SJCRH30 (cell line): ENCODE measurements at places on chromosomes 11 and 22. TPM values are rescaled to one million over a fixed set of nuclear protein-coding genes. Genes with fewer than 3 reads are reported as not detected.

- H3K36me3 ChIP-seq = peaks cover 64% of the 10 kb centered on the region
- no peak overlapping the region for H3K27ac ChIP-seq
- no peaks in the 10 kb centered on the region for H3K27me3 ChIP-seq
- DNase-seq = no peak
Observed at GRCh38 chr22:27859336-27859735, 57.8 kb upstream of the MN1 start.

DNA sequence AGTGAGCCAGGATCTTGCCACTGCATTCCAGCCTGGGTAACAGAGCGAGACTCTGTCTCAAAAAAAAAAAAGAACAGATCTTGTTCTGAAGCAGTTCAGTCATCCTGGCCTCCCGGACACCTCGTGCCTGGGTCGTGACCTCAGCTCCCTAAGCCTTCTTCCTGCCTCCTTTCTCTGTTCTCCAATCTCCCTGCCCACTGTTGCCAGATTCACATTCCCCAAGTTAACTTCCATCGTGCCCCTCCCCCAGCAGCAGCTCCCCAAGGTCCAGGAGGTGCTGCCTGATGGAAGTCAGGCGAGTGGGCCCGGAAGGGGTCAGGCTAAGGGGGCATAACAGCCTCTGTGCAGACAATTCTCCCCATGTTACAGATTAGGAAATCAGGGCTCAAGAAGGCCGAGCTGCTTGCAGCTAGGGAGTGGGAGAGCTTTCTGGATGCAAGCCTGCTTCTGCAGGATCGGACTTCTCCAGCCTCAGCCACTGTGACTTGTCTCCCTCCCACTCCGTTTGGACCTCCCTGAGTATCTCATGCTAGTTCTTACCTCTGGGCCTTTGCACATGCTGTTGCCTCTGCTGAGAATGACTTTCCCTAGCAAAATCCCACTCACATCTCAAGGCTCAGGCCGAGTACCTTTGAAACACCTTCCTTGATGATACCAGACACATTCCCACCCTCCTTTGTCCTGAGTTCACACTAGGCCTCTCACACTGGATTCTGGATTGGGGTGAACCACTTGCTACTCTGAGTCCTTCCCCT, 14.3 kb upstream of the TMEM184B start:
- no peaks in the 10 kb centered on the region; the same call in 1 of the 2 replicates for H3K36me3 ChIP-seq
- H3K4me1 ChIP-seq = no peaks in the 10 kb centered on the region; the same call in 1 of the 2 replicates
- no peak for DNase-seq
- no peak overlapping the region for H3K27ac ChIP-seq

DNA sequence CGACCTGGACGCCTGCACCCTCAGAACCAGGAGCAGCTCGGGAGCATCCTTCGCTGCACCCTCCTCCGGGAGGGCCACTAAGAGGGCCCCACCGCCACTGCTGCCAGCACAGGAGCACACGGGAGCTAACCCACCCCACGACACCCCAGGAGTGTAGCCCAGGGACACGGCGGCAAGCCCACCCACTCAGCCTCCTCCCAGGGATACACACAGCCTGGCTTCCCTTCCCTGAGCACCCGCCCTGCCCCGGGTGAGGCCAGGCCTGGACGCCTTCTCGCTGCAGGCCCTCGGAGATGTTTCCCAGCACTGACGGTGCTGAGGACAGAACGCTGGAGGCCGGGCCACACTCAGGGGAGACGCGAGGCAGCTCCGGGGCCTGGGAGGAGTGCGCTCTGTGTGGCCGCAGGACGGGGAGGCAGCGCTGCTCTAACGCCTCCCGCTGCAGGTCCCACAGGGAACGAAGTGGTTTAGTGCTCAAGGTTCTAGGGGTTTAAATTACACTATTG, 190.4 kb downstream of the BRD1 start:
- no peak overlapping the region for H3K27ac ChIP-seq
- H3K4me3 ChIP-seq = no peak overlapping the region
- no peaks in the 10 kb centered on the region for H3K36me3 ChIP-seq
- H3K27me3 ChIP-seq = peaks cover 75% of the 10 kb centered on the region

DNA sequence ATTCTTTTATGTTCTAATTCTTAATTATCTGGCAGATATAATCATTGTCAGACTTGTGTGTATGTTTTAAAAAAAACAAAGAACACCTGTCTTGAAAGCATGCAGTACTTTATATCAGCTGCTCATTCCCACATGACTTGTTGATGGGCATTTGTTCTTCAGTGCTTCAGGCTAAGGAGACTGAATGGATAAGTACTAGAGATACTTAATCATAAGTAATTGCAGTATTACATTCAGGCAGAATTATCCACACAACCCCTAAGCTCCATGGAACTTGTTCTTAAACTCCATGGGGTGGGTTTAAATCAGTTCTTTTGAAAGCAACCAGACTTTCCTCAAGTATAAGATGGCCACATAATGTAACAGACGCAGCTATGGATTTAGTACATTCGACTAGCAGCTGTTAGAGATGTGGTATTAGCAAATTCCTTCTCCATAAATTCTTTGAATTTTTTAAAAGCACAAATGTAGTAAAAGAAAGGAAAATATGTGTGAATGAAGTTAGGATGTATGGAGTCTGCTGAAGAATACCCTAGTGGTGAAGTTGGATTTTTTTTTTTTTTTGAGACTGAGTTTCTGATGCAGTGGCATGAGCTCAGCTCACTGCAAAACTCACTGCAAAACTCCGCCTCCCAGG, 3.0 kb downstream of the JAM3 start:
- peaks cover 44% of the 10 kb centered on the region for H3K4me1 ChIP-seq
- no peaks in the 10 kb centered on the region for H3K27me3 ChIP-seq
- peak overlapping the region; percentile 82 for H3K4me3 ChIP-seq
- peak overlapping the region; percentile 89 for H3K27ac ChIP-seq

DNA sequence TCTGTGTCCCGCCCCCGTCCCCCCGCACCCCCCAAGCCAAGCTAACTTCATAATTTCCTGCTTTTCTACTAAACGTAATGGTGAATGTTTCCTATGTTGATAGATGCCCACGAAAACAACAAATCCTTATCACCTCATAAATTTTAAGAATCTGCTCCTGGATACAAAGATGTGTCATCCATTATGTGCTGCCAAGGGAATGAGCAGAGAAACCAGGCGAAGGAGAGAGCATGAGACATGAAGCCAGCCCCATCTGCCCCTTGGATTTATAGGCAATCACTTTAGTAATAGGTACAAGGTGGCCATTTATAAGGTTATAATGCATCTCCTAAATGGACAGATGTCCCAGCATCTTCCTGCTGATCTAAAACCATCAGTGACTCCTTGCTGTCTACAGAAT, 30.3 kb downstream of the LAYN start:
- no peak for DNase-seq
- H3K4me1 ChIP-seq = no peaks in the 10 kb centered on the region
- no peaks in the 10 kb centered on the region for H3K36me3 ChIP-seq

DNA sequence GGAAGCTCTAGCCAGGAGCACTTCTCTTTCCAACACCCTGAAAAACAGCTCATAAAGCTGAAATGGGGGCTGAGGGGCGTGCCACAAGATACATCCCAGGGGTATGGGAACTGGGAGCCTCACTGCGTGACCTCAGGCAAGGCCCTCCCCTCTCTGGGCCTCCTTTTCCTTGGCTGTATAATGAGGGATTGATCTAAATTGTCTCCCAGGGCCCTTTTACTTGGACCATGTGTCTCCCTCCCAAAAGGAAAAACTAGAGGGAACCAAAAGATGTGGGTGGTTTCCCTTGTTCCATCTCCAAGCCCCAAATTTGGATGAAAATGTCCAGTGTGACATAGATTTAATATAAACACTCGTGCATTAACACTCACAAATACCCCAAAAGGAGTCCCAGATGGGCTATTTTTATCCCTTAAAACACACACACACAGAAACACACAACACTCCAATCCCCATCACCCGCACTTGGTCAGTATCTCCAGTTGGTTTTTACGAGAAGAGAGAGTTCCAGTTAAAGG, 25.9 kb upstream of the SMTN start:
- no peaks in the 10 kb centered on the region for H3K27me3 ChIP-seq
- no peaks in the 10 kb centered on the region for H3K36me3 ChIP-seq
- H3K4me1 ChIP-seq = peaks cover 5% of the 10 kb centered on the region
- peak overlapping the region; percentile 43 for H3K27ac ChIP-seq
- peak overlapping the region; percentile 13 for H3K4me3 ChIP-seq

DNA sequence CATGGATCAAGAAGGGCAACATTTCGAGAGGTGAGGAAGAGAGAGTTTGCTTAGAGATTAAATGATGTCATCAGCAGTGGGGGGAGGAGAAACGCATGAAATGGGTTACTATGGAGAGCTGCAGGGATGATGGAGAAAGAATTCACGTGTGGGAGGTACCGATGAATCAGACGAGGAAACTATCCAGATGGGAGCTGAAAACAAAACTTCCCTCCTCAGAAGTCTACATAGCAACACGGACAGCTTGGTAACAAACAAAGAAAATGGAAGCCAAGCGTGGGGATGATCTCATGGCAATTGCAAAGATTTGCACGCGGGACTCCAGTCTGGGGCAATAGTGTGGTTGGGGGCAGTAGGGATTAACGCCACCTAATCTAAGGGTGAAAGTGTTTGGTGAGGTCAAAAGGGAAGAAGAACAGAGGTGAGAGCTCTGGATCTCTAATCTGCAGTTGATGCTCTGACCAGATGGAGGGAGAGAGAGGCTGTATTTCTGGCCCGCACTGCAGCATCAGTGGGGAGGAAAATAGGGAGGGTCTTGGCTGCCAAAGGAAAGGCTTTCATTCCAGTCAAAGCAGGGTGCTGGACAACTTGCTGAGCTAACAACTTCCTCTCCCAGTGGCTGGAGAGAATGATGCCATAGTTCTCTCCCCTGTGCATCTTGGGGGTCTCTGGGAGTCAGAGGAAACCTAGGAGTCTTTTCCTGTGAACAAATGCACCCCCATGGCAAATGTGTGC, 43.4 kb upstream of the CSNK2A3 start:
- no peaks in the 10 kb centered on the region for H3K4me1 ChIP-seq
- H3K4me3 ChIP-seq = no peak overlapping the region
- H3K27ac ChIP-seq = no peak overlapping the region
- no peaks in the 10 kb centered on the region for H3K36me3 ChIP-seq
- DNase-seq = no peak
- no peaks in the 10 kb centered on the region for H3K27me3 ChIP-seq

DNA sequence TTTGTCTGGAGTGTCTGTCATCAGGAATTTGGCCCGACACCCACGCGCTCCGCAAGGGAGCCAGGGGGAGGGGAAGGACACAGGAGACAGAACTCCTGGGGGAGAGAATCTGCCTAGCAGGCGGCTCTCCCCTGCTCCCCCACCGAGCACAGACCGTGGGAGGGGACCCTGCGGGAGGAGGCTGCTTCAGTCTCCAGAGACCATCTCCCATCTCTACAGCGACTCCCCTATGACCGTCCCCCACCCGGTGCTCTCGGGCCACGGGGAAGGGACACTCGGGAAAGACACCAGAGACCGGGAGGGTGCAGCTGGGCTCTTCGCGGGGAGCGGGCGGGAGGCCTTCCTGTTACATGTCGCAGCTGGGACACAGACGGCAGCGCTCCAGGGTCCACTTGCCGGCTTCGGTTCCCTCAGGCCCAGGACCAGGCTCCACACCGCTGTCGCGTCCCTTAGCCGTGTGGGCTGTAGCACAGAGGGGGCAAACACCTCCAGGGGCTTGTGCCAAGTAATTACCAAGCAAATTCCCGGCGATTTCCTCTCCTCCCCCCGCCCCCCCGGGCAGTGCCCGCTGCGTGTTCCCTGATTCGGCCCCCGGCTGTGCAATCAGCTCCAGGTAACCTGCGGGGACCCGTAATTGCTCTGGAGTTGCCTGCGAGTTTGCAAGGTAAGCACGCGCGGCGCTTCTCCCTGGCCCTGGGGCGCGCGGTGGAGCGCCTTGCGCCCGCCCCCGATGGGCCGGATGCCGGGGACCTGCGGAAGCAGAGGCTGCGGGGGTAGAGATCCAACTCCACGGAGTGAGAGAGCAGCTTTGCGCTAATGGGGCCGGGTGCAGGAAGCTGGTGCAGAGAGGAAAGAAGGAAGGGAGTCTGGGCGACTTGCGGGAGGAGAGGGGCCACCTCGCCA, 155.1 kb upstream of the CADM1 start:
- no peak for DNase-seq
- no peaks in the 10 kb centered on the region; the same call in 1 of the 2 replicates for H3K4me1 ChIP-seq
- H3K4me3 ChIP-seq = no peak overlapping the region
- no peak overlapping the region for H3K27ac ChIP-seq
- no peaks in the 10 kb centered on the region for H3K36me3 ChIP-seq
- no peaks in the 10 kb centered on the region for H3K27me3 ChIP-seq

DNA sequence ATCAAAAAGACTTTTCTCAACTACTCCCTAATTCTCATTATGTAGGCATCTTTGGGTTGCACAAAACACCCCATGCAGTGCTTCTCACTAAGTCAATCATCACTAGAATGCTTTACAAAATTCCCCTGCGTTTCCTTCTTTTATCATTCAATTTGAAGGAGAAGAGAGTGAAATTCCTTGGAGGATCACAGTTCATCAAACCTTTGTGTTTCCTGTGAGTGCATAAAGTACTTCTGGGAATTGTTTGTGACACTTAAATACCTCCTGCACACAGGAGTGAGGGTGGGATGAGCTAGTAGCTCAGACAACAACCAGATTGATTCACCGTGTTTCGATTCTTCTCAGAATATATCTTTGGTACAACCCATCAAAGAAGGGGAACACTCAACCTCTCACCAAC, 3.7 kb upstream of the OR5AR1 start:
- H3K4me1 ChIP-seq = no peaks in the 10 kb centered on the region
- no peaks in the 10 kb centered on the region for H3K36me3 ChIP-seq
- no peak for DNase-seq
- H3K27me3 ChIP-seq = no peaks in the 10 kb centered on the region
- H3K4me3 ChIP-seq = no peak overlapping the region

- no peak for DNase-seq
- H3K27me3 ChIP-seq = peaks cover 45% of the 10 kb centered on the region
- no peak overlapping the region for H3K4me3 ChIP-seq
Observed at GRCh38 chr22:49257551-49257961, 570.1 kb downstream of the BRD1 start.

GRCh38 chr11:114168691-114169090, 109.2 kb downstream of the ZBTB16 start:
- no peaks in the 10 kb centered on the region for H3K27me3 ChIP-seq
- H3K4me1 ChIP-seq = peaks cover 6% of the 10 kb centered on the region; the same call in 1 of the 2 replicates
- no peaks in the 10 kb centered on the region for H3K36me3 ChIP-seq
- H3K4me3 ChIP-seq = no peak overlapping the region
- no peak for DNase-seq

GRCh38 chr11:15941206-15941770, 415.1 kb downstream of the SOX6 start:
- no peaks in the 10 kb centered on the region for H3K36me3 ChIP-seq
- no peak overlapping the region for H3K27ac ChIP-seq
- DNase-seq = peak; percentile 40
- H3K4me1 ChIP-seq = no peaks in the 10 kb centered on the region
- H3K4me3 ChIP-seq = peak overlapping the region; percentile 20

OR51B2 gene
- not detected in 2 replicates for total RNA-seq

CARNS1 gene
- 0.05 and 0.08 TPM in 2 replicates for total RNA-seq

PDE3B gene
- 23.5 and 26.0 TPM in 2 replicates for total RNA-seq

MS4A6A gene
- not detected in 2 replicates for total RNA-seq

TEX12 gene
- 0.28 TPM in 1 of 2 replicates, not detected in the other for total RNA-seq

PRODH gene
- total RNA-seq = 0.13 and 0.18 TPM in 2 replicates

ELFN2 gene
- under 0.01 and 0.02 TPM in 2 replicates for total RNA-seq

OR4A16 gene
- total RNA-seq = not detected in 2 replicates

BTBD18 gene
- total RNA-seq = 0.02 TPM in 1 of 2 replicates, not detected in the other

ZNF214 gene
- 0.20 and 0.61 TPM in 2 replicates for total RNA-seq

NAALAD2 gene
- total RNA-seq = 0.06 TPM in 1 of 2 replicates, not detected in the other
